Stimulated activated naive CD4-positive, alpha-beta T cell treated with Interleukin-2 at 50 U/mL for 16 hours (primary cell): ENCODE measurements at places on chromosomes 16 and 17.

GRCh38 chr17:15109608-15110007 is 155.5 kb downstream of the PMP22 start:
- DNase-seq, result no peak

- no peak for DNase-seq
Measured at GRCh38 chr16:20300312-20301097, 26.8 kb downstream of the GP2 start.

- DNase-seq, result no peak
Measured at GRCh38 chr17:29048440-29049368, 5.8 kb downstream of the PIPOX start.

- DNase-seq, result peak; percentile 70
Measured at GRCh38 chr16:89167425-89167941, 4.1 kb upstream of the CDH15 start.

- DNase-seq, result no peak
Measured at GRCh38 chr16:85174871-85175723, 62.8 kb upstream of the CIBAR2 start.

- DNase-seq, result no peak
Measured at GRCh38 chr16:9787717-9788116, 394.5 kb downstream of the GRIN2A start.
